Activated CD4-positive, alpha-beta T cell treated with anti-CD3 and anti-CD28 coated beads for 4 hours (primary cell): ENCODE measurements at places on chromosomes 2 and 18.
A peak's percentile ranks its signal among the peaks of the same experiment; 100 is the strongest.

DNA sequence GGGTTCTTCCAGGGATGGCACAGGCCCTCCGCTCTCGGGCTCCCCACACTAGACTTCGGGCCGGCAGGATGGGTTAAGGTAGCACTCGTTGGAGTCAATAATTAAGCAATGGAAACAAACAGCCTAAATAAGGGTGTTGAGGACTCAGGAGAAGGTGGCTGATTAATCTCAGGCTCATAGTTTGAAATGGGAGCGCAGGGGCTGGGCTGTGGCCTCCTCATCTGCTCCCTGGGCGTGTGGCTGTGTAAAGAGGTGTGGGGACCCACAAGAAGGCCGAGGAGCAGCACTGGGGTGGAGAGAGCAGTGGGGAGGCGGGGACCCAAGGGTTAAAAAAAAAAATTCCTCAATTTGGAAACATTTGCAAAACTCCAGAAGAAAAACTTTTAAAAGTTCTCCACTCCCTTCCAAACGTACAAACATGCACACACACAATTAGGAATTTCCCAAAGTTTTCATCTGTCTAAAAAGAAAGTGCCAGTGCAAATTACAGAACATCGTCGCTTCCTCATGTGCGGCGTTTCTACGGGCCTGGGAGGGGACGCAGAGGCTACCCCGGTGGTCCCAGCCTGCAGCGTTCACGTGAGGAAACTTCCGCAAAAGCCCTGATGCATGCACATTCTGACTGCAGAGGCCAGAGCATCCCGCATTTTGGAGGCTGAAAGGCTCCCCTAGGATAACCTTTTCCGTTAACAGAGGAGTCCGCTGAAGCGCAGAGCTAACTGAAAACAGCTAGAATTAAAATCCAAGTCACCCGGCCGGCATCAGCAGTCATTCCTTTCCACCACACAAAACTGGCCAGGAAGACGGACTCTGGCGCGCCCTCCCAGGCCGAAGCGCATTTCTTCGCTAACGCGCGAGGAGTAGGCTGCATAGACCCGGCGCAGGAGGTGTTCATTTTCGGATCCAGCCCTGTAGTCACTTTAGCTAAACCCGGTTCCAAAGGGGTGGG lies 1.0 kb upstream of the TUBB6 start:
- no peak for DNase-seq

GRCh38 chr2:202378662-202379358 lies 2.7 kb downstream of the BMPR2 start:
- DNase-seq, result no peak

- DNase-seq, result no peak
Measured at GRCh38 chr2:37631698-37632097, 39.7 kb downstream of the CDC42EP3 start.

DNA sequence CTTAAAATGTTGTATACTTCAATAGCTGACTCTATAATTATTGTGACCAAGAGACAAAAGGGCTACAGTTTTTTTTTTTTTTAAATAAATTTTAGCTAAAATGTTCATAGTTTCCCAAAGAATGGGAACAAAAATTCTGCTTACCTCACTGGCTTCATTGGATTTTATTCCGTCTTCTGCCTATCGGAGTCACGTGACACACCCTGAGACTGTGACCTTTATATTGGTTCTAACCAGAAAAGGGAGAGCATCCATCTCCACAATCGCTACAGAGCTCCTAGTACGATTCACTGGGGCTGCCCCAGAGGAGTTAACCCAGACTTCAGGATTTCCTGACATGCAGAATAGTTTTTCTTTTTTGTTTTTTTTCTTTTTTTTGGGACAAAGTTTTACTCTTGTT lies 203.6 kb upstream of the SLC35G4 start:
- no peak for DNase-seq

DNA sequence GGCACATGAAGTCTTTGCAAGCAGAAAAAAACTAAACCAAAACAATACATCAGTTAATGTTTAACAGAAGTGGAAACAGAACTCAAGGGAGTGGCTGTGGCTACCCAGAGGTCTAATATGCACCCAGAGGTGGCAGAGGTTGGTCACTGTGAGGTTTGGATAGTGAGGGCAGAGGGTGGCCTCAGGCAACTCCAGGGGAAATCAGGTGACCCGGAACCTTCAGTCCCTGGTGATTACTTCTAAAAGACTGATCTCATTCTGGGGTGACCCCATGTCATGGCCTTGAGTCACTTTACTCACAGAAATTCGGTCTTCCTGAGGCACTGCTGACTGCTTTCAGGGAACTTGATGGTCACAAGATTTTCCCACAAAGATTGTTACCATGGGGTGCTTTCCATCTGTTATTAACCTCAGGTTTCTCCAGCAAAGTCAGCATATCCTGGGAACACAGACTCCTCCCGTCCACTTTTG lies 99.4 kb downstream of the TMEM17 start:
- DNase-seq, result no peak

- DNase-seq, result peak; percentile 28
Measured at GRCh38 chr18:34977838-34978532, 63.2 kb upstream of the MAPRE2 start.

DNA sequence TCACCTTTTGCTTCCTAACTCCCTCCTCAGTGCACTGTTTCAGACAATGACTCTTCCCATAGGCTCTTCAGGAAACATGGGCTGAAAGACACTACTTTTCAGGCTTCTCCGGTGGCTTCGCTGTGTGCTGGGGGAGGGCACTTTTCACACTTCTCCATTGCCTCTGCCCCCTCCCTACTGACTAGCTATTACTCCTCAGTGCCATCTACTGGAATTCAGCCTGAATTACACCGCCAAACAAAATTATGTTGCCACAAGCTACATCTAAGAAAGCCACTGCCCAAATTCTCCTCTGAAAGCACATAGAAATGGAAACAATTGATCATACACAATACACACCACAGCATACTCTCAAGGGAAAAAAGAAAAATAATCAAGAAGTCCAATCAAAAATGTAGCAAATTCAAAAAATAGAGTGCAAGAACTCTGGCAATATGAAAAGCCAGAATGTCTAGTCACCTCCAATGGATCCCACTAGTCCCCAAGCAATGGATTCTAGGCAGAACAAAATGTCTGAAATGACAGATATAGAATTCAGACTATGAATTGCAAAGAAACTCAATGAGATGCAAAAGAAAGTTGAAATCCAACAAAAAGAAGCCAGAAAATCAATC lies 1139.4 kb upstream of the GYPC start:
- no peak for DNase-seq

DNA sequence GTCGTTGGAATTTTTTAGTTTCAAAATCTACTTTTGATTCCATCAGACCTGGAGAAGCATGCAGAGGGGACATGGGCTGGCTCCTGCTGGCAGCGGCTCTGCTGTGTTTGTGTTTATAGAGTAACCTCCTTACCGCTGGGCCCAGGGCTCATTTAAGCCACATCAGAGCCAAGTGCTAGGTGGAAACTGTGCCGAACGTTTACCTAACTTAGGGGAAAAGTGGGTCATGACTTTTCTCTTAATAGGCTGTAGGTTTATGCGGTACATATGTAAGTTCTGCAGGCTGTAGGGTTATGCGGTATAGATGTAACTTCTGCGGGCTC lies 17.7 kb downstream of the CNDP2 start:
- no peak for DNase-seq

GRCh38 chr2:204108781-204109295 lies 172.3 kb downstream of the ICOS start:
- peak; percentile 3 for DNase-seq

GRCh38 chr2:237639052-237639835 lies 11.9 kb downstream of the LRRFIP1 start:
- DNase-seq, result no peak

- no peak for DNase-seq
Measured at GRCh38 chr2:234399451-234400246, 97.2 kb downstream of the ARL4C start.

GRCh38 chr2:96537734-96538486 lies 1.4 kb downstream of the ARID5A start:
- DNase-seq, result peak; percentile 62

DNA sequence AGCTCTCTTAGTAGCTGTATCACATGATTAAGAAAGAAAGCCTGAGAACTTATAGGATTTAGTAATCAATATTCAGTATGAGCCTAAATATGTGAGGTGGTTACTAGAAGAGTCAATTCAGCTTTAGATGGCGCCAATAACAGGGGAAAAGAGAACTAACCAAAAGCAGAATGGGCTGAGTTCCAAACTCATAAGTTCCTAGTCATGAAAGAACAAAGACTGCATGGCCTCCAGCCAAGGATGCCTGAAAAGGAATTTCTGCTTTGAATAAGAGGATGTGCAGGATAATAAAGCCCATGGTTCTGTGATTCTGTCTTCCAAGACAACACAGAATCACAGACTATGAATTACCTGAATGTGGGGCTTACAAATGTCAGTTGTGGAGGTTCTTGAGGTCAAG lies 196.5 kb downstream of the SATB2 start:
- no peak for DNase-seq

DNA sequence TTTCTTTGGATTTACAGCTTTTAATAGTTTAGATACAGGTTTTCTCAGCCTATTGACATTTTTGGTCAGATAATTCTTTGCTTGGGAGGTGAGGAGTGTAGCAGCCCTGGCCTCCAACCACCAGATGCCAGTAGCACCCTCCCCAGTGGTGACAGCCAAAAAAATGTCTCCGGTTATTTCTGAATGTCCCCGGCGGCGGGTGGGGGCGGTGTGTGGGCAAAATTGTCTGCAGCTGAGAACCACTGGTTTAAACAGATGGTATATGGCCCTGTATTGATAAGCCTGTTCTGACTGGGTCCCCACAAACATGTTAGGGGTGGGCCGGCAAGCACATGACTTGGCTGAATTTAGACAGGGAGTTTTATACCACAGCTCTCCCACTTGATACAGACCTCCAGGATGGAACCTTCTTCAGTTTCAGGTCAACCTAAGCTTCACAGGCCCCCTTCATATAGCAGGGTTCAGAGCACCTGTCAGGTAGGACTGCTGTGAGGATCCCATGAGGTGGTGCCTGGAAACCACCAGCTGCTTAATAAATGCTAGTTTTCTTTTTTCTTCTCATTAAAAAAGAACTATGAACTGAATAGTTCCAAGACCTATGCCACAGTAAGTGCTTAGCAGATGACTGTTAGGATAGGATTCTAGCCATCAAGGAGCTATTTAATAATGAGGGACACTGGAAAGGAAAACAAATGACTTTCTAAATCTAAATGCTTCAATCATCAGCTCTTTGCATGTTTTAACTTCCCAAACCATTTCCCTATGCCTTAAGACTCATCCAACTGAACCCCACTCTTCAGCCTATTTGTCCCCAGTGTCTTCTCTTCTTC lies 18.1 kb downstream of the LPIN2 start:
- DNase-seq, result peak; percentile 67

- no peak for DNase-seq
Measured at GRCh38 chr2:96436416-96436815, 68.7 kb downstream of the NEURL3 start.

DNA sequence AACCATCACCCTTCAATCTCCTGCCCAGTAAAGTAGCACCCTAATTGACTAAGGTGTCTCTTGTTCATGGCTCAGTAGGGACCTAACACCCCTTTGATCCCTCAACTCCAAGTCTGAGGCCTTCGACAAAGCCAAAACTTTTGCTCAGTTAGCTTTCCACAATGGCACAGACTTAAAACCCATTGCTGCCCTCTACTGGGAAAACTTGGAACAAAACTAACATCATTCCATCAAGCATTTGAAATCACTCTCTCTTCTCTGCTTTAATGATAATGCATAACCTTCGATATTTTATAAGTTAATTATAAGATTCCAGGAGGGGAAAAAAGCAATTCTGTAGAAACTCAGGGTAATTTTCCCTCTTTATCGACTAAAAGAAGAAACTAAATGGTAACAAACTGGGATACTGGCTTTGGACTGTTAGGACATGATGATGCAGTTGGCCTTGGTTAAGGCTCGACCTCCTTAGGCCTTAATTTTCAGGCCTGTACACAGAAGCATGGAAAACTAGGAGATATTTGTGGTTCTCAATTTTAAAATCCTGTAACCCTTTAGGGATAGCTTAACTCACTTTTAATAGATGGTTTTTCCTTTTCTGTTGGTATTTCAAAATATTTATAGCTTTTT lies 127.8 kb downstream of the STK39 start:
- DNase-seq, result no peak

DNA sequence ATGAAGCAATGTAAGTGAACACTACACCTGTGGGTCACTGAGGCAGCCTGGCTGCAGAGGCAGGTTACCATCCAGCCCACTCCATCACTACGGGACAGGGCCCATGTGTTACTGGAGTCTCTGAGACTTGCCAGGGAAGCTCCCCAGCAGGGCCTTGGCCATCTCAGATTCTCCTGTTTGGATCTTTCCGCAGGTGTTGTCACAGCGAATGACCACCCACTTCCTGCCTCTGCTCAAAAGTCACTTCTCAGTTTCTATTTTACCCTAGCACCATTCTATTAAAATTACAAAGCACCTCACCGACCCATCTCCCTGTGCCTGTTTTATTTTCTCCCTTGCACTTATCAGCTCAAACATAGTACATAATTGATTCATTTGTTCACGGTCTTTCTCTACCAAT lies 34.5 kb upstream of the L3MBTL4 start:
- no peak for DNase-seq

DNA sequence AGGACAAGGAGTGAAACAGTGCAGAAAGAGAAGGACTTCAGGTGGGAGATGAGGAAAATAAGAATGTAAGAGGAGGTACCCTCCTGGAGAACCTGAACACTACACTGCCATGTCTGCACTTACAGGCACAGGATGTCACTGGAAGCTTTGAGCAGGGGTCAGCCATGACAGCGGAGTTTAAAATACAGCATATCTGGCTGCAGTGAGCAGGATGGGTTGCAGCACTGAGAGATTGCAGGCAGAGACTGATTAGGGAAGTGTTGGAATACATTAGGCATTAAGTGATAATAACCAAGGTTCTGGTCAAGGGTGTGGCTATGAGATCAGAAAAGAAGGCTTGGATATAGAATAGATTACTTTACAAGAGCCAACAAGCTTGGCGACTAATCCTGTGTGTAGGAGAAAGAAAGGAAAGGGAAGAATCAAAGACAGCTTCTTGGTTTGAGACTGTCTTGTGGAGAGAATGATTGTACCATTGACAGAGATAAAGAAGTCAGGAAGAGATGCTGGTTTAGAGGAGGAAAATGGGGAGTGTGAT lies 171.1 kb upstream of the RBMS1 start:
- DNase-seq, result no peak

- no peak for DNase-seq
Measured at GRCh38 chr2:153487448-153487847, 8.9 kb upstream of the RPRM start.

- peak; percentile 32 for DNase-seq
Measured at GRCh38 chr2:29309090-29310029, 194.1 kb downstream of the CLIP4 start.
